Osteocyte (in vitro differentiated cells): ENCODE measurements at places on chromosomes 2 and 18. TPM values are rescaled to one million over a fixed set of nuclear protein-coding genes. Genes with fewer than 3 reads are reported as not detected.

TRAK2 gene
- 36.2 and 38.7 TPM in 2 replicates for total RNA-seq

ERICH2 gene
- total RNA-seq: not detected in 2 replicates

SPC25 gene
- total RNA-seq: 4.4 and 5.6 TPM in 2 replicates

TMEM163 gene
- not detected in 2 replicates for total RNA-seq

EEF1B2 gene
- 425 and 433 TPM in 2 replicates for total RNA-seq

FSHR gene
- not detected in 2 replicates for total RNA-seq

SCN9A gene
- 6.6 and 6.8 TPM in 2 replicates for total RNA-seq

FBXO48 gene
- total RNA-seq: 0.81 and 1.0 TPM in 2 replicates

ANKRD30BL gene
- total RNA-seq: not detected in 2 replicates

C1D gene
- 19.3 and 21.1 TPM in 2 replicates for total RNA-seq

VIL1 gene
- total RNA-seq: 0.57 TPM in 1 of 2 replicates, not detected in the other

OSBPL6 gene
- 3.7 and 3.9 TPM in 2 replicates for total RNA-seq

RAX gene
- total RNA-seq: not detected in 2 replicates

HPCAL1 gene
- total RNA-seq: 56.8 and 57.8 TPM in 2 replicates

ANKRD62 gene
- total RNA-seq: not detected in 2 replicates

SATB2 gene
- 11.6 and 12.8 TPM in 2 replicates for total RNA-seq

DNA sequence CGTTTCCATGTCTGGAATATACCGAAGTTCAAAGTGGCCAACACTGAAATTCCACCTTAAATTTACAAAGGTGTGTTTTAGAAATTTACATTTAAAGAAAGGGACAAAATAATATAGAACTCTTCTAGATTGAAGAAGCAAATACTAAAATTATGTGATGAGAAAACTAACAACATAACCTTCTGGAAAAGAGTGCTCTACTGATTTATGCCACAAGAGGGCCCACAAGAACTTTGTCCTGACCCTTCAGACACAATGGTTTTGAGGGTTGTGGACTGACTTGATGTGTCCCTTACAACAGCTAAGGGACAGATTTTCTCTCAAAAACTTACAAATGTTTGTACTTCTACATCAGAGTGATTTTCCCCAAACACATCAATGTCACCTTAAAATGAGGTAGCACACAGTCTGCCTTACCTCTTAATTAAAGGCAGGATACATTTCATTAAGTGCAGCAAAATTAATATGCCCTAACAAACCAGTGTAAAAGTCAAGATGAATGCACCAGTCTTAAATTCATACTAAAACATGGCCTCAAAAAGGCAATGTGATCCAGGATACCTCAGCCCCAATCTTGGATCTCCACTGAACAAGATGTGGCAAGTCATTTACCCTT is 36.2 kb downstream of the EIF2AK3 start:
- no peaks in the 10 kb centered on the region for H3K4me1 ChIP-seq
- H3K36me3 ChIP-seq: peaks cover 19% of the 10 kb centered on the region
- no peak for DNase-seq
- no peak overlapping the region for H3K4me3 ChIP-seq
- no peak overlapping the region for H3K27ac ChIP-seq

DNA sequence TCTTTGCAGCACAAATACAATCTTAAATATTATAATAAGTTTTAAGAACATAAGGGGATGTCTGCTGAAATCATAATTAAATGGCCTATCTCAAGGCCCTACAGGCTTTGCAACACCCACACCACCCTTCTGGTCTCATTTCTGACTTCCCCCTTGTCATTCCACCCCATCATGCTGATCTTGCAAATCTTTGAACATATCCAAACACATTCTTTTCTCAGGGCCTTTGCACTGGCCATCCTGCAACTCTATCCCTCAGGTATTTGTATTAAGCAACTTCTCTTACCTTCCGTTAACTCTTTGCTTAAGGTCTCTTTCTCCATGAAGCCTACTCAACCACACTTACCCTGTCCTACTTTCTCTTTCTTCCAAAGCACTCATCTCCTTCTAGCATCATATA is 51.8 kb upstream of the CCDC150 start:
- H3K4me1 ChIP-seq: peaks cover 54% of the 10 kb centered on the region
- H3K27me3 ChIP-seq: no peaks in the 10 kb centered on the region
- no peaks in the 10 kb centered on the region for H3K36me3 ChIP-seq
- H3K27ac ChIP-seq: no peak overlapping the region
- H3K4me3 ChIP-seq: no peak overlapping the region

- no peak overlapping the region for H3K27ac ChIP-seq
- H3K36me3 ChIP-seq: peaks cover 5% of the 10 kb centered on the region
- H3K4me3 ChIP-seq: no peak overlapping the region
Observed at GRCh38 chr18:686339-687111, 25.9 kb downstream of the ENOSF1 start.

DNA sequence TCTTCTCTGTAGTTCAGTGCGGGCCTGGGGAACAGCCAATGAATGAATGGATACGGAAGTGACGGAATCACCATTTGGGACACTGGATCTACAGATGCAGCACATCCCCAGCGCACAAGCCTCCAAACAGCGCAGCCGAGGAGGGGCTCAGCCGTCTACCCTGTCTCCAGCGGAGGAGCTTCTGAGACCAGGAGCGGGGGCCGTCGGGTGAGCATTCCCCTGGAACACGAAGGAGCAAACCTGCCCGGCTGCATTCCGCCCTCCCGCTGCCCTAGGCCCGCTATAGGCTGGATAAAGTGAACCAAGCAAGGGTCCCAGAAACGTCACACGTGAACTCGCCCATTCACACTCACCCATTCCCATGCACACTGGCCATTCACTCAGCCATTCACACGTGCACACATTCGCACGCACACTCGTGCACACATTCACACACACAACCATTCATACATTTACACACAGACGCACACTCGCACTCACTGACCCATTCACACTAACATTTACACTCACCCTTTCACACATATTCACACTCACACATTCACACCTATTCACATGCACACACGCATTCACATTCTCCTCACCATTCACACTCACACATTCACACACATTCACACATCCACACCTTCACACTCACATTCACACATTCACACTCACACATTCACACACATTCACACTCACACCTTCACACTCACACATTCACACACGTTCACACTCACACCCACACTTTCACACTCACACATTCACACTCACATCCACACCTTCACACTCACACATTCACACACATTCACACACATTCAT is 63.4 kb downstream of the BIN1 start:
- H3K4me3 ChIP-seq: no peak overlapping the region
- DNase-seq: peak; percentile 81
- H3K27ac ChIP-seq: no peak overlapping the region
- H3K27me3 ChIP-seq: no peaks in the 10 kb centered on the region

GRCh38 chr2:32632089-32632488 is 4.2 kb downstream of the TTC27 start:
- H3K4me1 ChIP-seq: peaks cover 18% of the 10 kb centered on the region
- H3K4me3 ChIP-seq: no peak overlapping the region

- peaks cover 27% of the 10 kb centered on the region for H3K4me1 ChIP-seq
- no peak overlapping the region for H3K4me3 ChIP-seq
- H3K36me3 ChIP-seq: peaks cover 3% of the 10 kb centered on the region
- no peak for DNase-seq
- H3K27ac ChIP-seq: no peak overlapping the region
- H3K27me3 ChIP-seq: no peaks in the 10 kb centered on the region
Observed at GRCh38 chr2:172278667-172279066, 148.7 kb upstream of the ITGA6 start.

- H3K4me1 ChIP-seq: no peaks in the 10 kb centered on the region
- H3K27me3 ChIP-seq: peaks cover 24% of the 10 kb centered on the region
- no peak overlapping the region for H3K4me3 ChIP-seq
- H3K36me3 ChIP-seq: no peaks in the 10 kb centered on the region
- no peak overlapping the region for H3K27ac ChIP-seq
Observed at GRCh38 chr2:170340693-170341068, 162.7 kb downstream of the MYO3B start.

DNA sequence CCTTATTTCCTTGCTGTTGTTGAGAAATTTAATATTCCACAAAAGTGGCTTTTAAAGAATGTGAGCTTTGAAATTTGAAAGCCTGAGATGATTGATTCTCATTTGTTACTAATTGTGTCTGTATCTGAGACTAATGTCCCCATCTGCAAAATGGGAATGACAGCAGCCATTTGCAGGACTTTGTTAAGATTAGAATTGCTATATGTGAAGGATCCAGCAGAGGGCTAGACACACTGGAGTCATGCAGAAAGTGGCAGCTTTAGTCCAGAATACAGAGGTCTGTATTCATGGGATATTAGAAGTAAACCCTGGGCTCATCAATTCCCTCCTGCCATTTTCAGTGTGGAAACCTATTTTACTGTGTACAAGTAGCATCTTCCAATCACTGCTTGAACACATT is 296.5 kb upstream of the GYPC start:
- H3K36me3 ChIP-seq: no peaks in the 10 kb centered on the region
- H3K27me3 ChIP-seq: no peaks in the 10 kb centered on the region
- no peak overlapping the region for H3K27ac ChIP-seq
- H3K4me1 ChIP-seq: no peaks in the 10 kb centered on the region

DNA sequence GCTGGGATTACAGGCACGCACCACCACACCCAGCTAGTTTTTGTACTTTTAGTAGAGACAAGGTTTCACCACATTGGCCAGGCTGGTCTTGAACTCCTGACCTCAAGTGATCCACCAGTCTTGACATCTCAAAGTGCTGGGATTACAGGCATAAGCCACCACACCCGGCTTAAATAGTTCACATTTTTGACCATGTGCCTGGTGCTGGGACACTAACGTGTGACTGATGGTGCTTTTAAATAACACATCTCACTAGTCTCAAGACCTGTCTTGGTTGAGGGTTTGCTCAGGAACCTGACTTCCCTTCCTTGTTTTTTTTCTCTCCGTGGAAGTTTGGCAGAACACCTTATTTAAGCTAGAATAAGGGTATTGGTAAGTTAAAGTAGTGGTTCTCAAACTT is 8.5 kb downstream of the FMNL2 start:
- DNase-seq: no peak
- H3K4me3 ChIP-seq: no peak overlapping the region
- no peaks in the 10 kb centered on the region for H3K27me3 ChIP-seq
- peaks cover 10% of the 10 kb centered on the region for H3K36me3 ChIP-seq
- H3K27ac ChIP-seq: no peak overlapping the region

GRCh38 chr2:21279525-21279924 is 155.8 kb downstream of the TDRD15 start:
- H3K4me3 ChIP-seq: no peak overlapping the region
- no peak overlapping the region for H3K27ac ChIP-seq
- H3K4me1 ChIP-seq: no peaks in the 10 kb centered on the region
- peaks cover 13% of the 10 kb centered on the region for H3K27me3 ChIP-seq
- no peak for DNase-seq
- H3K36me3 ChIP-seq: no peaks in the 10 kb centered on the region

DNA sequence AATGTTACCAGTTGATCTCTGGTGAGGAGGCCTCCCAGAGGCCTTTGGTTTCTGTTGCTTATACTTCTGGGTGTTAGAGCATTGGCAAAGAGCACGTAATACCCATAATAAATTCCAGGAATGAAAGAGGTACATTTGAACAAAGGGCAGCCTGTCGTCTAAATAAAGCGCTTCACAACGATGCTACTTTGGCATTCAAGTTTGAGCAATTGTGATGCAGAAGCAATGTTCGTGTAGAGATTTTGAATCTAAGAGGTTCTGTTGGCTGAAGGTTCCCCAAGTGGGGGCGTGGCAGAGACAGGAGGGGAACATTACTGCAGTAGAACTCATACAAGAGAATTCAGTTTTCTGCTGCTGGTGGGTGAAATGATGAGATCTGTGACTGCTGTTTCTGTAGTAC is 27.8 kb downstream of the ZNF532 start:
- peaks cover 40% of the 10 kb centered on the region for H3K4me1 ChIP-seq
- no peak overlapping the region for H3K4me3 ChIP-seq
- no peak for DNase-seq
- no peaks in the 10 kb centered on the region for H3K27me3 ChIP-seq
- H3K27ac ChIP-seq: peak overlapping the region; percentile 96

GRCh38 chr2:204019572-204020501 is 83.3 kb downstream of the ICOS start:
- peaks cover 10% of the 10 kb centered on the region for H3K4me1 ChIP-seq
- H3K27me3 ChIP-seq: peaks cover 6% of the 10 kb centered on the region
- H3K4me3 ChIP-seq: no peak overlapping the region
- H3K36me3 ChIP-seq: no peaks in the 10 kb centered on the region
- DNase-seq: no peak

DNA sequence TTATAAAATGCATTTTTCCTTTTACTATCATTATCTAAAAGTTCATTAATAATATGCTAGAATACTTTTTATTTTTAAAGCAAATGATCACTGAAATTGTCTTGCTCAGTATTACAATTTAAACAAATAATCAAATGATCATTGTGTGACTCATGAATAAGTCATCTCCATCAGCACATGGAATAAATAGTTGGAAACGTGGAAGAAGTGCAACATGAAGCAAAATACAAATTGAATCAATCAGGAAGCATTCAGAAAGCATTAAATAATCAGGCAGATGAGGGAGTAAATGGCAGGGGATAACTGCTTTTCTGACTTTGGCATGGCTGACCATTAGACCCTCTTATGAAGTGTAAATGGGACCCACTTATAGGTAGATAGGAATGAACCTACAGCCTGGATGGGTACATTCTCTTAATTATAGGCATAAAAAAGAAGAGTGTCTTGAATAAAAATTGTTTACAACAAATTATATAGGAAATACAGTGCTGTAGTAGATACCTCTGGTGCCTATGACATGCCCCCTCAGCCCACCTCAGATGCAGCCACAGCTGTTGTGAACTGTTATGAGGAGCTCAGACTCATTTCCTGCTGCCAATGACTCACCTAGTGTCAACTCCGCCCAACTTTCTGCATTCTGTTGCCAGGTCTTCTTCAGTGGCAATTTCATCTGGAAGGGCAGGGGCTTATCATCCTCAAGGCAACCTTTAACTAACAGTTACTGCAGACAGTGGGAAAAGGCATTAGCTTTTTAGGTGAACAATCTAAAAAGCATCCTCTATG is 936.0 kb downstream of the TRIB2 start:
- DNase-seq: no peak
- no peak overlapping the region for H3K27ac ChIP-seq
- H3K27me3 ChIP-seq: no peaks in the 10 kb centered on the region
- H3K4me3 ChIP-seq: no peak overlapping the region
- no peaks in the 10 kb centered on the region for H3K36me3 ChIP-seq
- H3K4me1 ChIP-seq: peaks cover 7% of the 10 kb centered on the region

- DNase-seq: no peak
- peaks cover 4% of the 10 kb centered on the region for H3K27me3 ChIP-seq
- H3K27ac ChIP-seq: no peak overlapping the region
- H3K4me3 ChIP-seq: no peak overlapping the region
Observed at GRCh38 chr2:216780843-216781242, 79.0 kb downstream of the TNP1 start.
